Psoas muscle (tissue), 8 donors: ENCODE measurements at places on chromosomes 5 and 9. TPM values are rescaled to one million over a fixed set of nuclear protein-coding genes. Genes with fewer than 3 reads are reported as not detected.

The FGF18 gene
- total RNA-seq, result 0.27 TPM

The ZNF618 gene
- 1.2 TPM for total RNA-seq

DNA sequence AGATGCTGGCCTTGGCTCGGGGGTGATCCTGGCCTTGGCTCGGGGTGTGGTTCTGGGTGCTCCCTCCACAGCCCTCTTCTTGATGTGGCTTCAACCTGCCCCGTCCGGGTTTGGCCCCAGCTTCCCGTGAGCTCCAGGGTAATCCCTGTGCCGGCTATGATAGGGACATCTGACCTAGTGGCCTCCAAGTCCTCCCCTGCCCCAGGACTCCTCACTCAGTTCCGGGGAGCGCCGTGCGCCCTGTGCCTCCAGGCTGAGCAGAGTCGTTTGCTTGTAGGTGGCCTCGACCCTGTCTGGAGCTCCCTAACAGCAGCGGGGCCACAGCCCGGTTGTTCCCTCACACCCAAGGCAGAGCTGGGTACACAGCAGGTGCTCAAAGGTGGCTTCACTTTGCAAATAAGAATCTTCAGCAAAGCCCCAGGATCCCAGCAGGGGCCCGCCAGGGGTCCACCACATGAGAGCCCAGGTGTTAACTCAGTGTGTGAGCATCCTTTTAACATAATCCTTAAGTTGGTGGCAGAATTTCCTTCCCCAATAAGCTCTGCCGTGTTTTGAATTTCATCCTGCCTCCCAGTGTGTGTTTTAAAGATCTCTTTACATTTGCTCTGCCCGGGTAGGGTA lies 32.3 kb upstream of the CEP72 start:
- no peak for DNase-seq

- no peak for DNase-seq
Observed at GRCh38 chr9:112786829-112787520, 36.4 kb downstream of the SNX30 start.

- no peak for DNase-seq
Observed at GRCh38 chr9:125568621-125569020, 138.4 kb downstream of the MAPKAP1 start.

DNA sequence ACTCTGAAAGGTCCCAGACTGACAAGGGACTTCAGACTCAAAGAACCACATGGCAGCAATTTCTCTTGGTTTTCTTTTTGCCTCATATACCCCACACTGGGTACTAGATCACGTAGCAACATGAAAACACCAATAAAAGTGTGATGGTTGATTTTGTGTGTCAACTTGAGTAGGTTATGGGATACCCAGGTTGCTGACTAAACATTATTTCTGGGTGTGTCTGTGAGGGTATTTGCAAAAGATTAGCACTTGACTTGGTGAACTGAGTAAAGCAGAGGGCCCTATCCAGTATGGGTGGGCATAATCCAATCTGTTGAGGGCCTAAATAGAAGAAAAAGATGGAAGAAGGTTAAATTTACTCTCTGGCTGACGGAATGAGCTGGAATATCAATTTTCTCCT lies 53.8 kb upstream of the ZNF618 start:
- no peak for DNase-seq

- DNase-seq, result no peak
Observed at GRCh38 chr9:132651259-132651658, 18.5 kb downstream of the DDX31 start.

DNA sequence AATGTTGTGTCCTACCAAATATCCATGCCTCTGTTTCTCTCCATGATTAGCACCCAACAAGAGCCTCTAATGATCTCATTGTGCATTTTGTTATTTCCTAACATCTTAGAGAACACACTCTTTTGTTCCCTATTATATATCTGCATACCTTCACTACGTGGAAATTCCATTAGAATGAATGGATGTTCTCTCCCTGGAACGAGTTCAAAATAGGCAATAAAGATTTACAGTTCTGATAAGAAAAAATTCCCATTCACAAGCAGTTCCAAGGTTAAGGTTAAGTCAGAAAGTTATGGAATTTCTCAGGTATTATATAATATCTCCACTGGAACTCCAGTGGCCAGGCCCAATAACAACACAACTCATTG lies 83.7 kb downstream of the TRPM6 start:
- DNase-seq, result no peak

DNA sequence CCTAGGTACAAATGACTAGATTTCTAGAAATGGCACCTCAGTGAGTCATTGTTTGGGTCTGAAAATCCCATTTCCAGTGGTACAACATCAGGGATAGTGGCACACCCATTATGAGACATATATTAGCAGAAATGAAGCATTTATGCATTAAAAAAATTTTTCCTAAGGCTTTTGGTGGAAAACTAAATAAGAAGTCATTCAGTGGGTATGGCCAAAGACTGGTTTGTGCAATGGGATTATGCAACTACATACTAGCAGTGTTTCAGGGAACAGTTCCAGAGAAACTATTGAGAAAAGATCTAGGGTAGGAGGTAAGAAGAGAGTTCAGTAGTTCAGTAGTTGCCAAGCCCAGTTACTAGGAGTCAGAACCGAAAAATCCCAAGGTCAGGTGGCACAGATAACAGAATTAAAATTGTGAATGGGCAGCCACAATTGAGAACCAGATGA lies 106.5 kb upstream of the HAPLN1 start:
- DNase-seq, result no peak

DNA sequence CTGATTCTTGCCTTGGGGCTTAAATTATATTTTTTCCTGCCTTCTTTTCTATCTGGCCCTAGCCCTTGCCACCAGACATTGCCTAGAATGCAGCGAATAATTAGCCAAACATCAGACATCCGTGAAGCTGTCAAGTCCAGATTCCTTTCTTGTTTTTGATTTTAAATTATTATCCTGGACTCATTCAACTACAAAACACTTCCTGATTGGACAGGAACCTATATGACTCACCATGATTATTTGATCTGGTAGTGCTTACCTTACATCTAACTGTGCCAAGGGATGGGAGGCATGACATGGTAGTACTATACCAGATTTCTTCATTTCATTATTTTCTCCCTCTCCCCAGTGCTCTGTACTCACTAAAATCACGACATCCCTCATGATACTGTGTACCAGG lies 829.6 kb downstream of the TLR4 start:
- DNase-seq, result no peak
